ENCODE measurements at places on chromosomes 6 and 20.

DNA sequence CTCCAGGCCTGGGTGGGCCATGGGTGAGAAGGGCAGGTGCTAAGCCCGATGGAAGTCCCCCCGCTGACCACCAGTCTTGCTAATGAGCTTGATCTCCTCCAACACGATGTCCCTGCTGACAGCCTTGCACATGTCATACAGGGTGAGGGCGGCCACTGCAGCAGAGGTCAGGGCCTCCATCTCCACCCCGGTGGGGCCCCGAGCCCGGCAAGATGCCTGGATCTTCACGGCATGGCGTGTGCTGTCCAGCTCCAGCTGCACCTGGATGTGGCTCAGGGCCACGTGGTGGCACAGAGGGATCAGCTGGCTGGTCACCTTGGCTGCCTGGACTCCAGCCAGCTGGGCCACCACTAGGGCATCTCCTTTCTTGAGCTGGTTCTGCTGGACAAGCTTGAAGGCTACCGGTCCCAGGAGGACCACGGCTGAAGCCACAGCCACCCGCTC, 27.9 kb downstream of the MOCS1 start:
- DNase-seq, result no peak

DNA sequence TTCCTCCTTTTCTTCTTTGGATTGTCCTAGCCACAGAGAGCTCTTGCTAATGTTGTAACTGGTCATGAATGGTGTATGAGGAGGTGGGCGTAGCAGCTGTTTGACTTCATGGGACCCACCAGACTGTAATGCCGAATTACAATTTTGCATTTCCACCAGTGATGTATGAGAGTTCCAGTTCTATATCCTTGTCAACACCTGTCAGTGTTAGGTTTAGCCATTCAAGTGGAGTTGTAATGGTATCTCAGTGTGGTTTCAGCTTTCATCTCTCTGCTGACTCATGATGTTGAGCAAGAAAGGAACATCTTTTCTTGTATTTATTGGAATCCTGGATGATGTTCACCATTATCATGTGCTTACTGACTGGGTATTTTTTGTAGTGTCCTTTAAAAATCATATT, 5.1 kb downstream of the IGF2R start:
- no peak for DNase-seq

GRCh38 chr6:6001443-6001842, 5.3 kb downstream of the NRN1 start:
- DNase-seq, result no peak

- no peak for DNase-seq
Measured at GRCh38 chr6:28125401-28125800, 992 bp downstream of the ZSCAN16 start.

DNA sequence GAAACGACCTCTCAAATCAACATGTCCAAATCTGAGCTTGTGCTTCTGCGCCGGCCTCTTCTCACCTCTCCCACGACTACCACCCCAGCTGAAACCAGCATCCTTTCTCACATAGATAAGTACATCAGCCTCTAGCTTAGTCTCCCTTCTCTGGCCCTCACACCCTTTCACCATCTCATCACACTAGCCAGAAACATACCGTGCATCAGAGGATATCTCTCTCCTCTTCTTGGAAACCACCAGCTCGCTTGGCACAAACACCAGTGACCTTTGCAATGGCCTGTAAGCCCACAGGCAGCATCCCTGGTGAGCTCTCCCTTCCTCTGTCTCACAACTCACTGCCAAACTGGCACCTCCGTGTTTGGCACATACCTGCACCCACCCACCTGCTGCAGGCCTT, 291.8 kb downstream of the EYA4 start:
- no peak for DNase-seq

DNA sequence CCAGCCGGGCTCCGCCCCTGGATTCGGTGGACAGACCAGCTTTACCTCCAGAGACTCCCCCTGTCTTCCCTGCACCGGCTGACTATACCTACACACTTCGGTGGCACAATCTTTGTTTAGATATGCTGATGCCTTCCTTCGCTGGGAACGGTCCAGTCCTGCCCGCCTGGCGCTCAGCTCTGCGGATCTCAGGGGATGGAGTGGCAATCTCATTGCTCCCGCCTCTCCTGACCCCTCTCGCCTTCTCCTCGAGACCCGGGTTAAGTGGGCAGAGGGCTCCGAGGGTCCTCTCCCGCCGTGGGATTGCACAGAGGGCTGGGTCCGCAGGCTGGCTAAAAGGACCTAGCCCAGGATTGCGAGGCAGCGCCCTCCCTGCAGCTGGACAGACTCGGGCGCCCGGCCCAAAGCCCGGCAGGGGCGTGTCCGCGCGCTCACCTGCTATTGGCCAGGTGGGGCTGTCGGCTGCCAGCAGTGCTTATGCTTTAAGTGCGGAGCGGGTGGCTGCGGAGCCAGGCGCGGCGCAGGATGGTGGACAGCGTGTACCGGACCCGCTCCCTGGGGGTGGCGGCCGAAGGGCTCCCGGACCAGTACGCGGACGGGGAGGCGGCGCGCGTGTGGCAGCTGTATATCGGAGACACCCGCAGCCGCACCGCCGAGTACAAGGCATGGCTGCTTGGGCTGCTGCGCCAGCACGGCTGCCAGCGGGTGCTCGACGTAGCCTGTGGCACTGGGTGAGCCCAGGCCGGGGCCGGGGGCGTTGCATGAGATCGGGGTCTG, at the start of gene GNMT:
Gene GNMT, plus strand, starts transcription at position 512 of the 777 bp plus-strand sequence. Its CDS starts 14 bp downstream, at position 526.
- no peak for DNase-seq

- DNase-seq, result no peak
Measured at GRCh38 chr6:107699697-107700325, 124.3 kb downstream of the SCML4 start.

- no peak for DNase-seq
Measured at GRCh38 chr20:4814696-4815252, 93.1 kb downstream of the PRND start.

GRCh38 chr6:32852844-32853540, 512 bp downstream of the TAP1 start:
- peak; percentile 28 for DNase-seq

DNA sequence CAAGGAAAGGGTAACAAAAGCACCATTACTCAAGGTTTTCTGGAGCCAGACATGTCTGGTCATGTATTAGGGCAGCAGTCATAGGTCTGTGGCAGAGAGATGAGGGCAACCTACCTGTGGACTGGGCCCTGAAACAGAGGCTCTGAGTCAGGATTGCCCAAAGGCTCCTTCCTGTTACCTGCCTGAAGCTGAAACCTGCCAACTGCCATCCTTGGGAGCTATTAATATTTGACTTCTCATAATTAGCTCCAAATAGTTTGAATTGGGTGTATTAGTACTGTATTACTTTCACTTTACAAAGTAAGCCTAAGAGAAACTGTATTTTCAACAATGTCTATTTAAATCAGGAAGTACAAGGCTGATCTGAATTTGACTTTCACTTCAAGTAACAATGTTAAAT, 72.0 kb upstream of the TBX18 start:
- no peak for DNase-seq

DNA sequence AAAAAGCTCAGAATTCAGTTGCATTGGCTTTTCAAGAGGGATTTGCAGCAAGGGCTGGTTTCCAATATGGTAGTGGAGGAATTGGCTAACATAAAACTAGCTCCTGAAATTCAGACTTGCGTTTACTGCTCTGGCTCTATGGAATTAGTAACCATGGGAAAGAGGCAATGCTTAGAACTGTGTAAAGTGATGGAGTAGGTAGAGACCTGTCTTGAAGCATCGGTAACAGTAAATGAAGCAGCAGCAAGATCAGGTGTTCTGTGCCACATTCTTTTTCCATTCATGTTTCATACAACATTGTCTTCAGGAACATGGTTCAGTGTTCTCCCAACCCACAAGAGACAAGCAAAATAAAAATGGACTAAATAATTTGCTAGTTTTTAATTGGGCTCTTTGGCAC, 6.5 kb downstream of the IRF4 start:
- DNase-seq, result no peak

- no peak for DNase-seq
Measured at GRCh38 chr6:168149015-168149414, 70.0 kb upstream of the FRMD1 start.

Measured in stimulated activated CD4-positive, alpha-beta T cell treated with anti-CD3 and anti-CD28 coated beads, Interleukin-15, amount 100 ng/mL, for 1 hour (primary cell).